ENCODE measurements at places on chromosomes 4 and X. TPM values are rescaled to one million over a fixed set of nuclear protein-coding genes. Genes with fewer than 3 reads are reported as not detected.

- no peaks in the 10 kb centered on the region for H3K36me3 ChIP-seq
- no peaks in the 10 kb centered on the region for H3K27me3 ChIP-seq
- H3K27ac ChIP-seq = no peak overlapping the region
- no peak overlapping the region for H3K4me3 ChIP-seq
Measured at GRCh38 chr4:659851-660250, 14.2 kb downstream of the ATP5ME start.

- H3K36me3 ChIP-seq = peaks cover 3% of the 10 kb centered on the region
- H3K4me3 ChIP-seq = no peak overlapping the region
- H3K4me1 ChIP-seq = peaks cover 7% of the 10 kb centered on the region
- H3K27ac ChIP-seq = no peak overlapping the region
Measured at GRCh38 chr4:139501527-139501926, 47.6 kb downstream of the RAB33B start.

DNA sequence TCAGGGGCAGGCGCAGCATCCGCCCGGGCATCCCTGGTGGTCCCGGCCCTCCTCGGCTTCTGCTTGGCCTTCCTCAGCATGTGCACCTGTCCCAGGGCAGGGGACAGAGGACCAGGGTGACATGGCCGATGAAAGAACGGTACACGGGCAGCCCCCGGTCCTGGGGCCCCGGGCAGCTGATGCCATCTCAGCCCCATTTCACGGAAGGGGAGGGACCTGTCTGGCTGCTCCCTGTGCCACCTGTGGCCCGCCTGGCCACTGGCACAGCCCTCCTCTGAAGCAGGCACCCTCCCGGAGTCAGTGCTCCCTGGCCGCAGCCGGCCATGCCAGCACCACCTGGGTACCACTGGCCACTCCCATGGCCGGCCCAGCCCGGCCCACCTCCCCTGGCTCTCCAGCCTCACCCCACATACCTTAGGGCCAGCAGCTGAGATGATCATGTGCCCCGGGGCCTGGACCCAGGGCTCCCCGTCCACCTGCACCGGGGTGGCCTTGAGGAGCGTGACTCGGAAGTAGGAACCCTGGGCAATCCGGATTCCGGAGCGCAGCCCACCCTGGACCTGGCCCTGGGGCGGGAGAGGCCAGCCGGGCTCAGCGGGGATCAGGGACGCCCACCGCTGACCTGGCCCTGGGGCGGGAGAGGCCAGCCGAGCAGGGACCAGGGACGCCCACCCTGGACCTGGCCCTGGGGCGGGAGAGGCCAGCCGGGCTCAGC, 12.6 kb downstream of the DGKQ start:
- no peaks in the 10 kb centered on the region for H3K36me3 ChIP-seq
- H3K27me3 ChIP-seq = no peaks in the 10 kb centered on the region
- DNase-seq = no peak
- no peaks in the 10 kb centered on the region for H3K4me1 ChIP-seq
- H3K4me3 ChIP-seq = no peak overlapping the region

- no peak overlapping the region for H3K4me3 ChIP-seq
- H3K27me3 ChIP-seq = no peaks in the 10 kb centered on the region
- H3K36me3 ChIP-seq = no peaks in the 10 kb centered on the region
- H3K4me1 ChIP-seq = no peaks in the 10 kb centered on the region
- no peak for DNase-seq
Measured at GRCh38 chr4:56235011-56235410, 152.3 kb downstream of the AASDH start.

DNA sequence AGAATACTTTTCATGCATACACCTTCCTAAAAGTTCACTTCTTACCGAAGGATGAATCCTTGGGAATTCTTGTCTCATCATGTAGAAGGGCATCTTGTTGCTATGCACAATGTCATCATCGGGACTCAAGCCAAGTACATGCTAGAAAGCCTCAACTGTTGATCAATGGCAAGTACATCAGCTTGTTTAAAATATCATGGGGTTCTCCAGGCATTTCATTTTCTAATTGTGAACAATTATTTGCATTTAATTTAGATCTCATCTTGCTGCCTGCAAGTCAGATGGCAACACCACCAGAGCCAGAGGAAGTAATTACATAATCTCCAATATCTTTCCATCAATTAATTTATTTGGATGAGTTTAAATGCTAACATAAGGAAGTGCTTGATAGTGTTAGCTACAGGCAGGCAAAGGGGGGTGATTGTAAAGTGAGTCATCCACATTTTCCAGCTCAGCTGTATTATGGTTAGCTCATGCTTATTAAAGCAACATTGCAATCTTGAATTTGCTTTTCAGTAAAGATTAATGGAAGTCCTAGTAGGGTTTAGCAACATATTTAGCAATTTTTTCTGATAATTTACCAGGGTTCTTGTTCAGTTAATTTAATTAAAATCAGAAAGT, 356.5 kb downstream of the CBLL2 start:
- no peaks in the 10 kb centered on the region for H3K27me3 ChIP-seq
- no peaks in the 10 kb centered on the region for H3K4me1 ChIP-seq
- no peak overlapping the region for H3K4me3 ChIP-seq
- H3K36me3 ChIP-seq = no peaks in the 10 kb centered on the region
- H3K27ac ChIP-seq = no peak overlapping the region

DNA sequence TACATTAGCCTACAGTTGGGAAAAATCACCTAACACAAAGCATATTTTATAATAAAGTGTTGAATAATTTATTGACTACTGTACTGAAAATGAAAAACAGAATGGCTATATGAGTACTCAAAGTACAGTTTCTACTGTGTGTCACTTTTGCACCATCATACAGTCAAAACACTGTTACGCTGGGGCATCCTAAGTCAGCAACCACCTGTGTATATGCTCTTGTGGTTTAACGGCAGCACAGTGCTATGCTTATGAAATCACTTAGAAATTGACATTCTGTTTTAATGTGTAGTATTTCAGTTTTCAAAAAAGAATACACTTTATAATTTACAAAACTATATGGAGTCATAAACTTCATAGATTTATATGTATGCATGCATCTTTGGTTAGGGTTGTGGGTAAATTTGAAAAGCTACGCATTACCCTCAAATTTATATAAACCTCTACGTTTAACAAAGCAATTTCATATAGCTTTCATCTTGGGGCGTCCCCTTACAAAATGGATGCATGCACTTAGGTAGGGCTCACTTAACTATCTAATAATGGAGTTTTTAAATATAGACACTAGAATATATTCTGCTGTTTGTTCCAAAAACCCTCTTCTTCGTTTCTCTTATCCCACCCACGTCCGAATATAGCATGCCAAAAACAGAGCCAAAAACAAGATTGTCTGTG, 690 bp upstream of the NEIL3 start:
- H3K36me3 ChIP-seq = no peaks in the 10 kb centered on the region
- DNase-seq = no peak
- no peak overlapping the region for H3K27ac ChIP-seq

- no peak for DNase-seq
- no peaks in the 10 kb centered on the region for H3K27me3 ChIP-seq
- H3K4me3 ChIP-seq = no peak overlapping the region
- no peak overlapping the region for H3K27ac ChIP-seq
Measured at GRCh38 chr4:26434030-26434639, 56.1 kb downstream of the CCKAR start.

DNA sequence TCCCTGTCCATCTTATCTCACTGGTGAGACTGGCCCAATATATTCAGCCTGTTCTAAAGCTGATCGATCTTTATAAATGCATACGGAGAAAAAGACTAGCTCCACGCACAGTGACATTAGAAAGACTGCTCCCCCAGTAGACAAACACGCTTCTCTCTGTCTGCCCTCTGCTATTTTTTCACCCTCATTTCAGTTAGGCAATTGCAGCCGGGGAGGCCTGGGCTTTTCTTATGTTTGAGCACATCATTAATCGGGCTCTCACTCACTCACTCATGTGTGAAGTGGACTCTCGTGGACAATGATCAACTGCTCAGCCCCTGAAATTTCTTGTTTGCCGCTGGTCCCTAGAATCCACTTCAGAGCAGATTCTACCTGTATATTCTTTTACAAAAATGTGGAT, 824.7 kb upstream of the TENM3 start:
- no peak overlapping the region for H3K27ac ChIP-seq
- H3K27me3 ChIP-seq = no peaks in the 10 kb centered on the region
- H3K4me3 ChIP-seq = no peak overlapping the region
- no peaks in the 10 kb centered on the region for H3K4me1 ChIP-seq
- no peak for DNase-seq
- no peaks in the 10 kb centered on the region for H3K36me3 ChIP-seq

DNA sequence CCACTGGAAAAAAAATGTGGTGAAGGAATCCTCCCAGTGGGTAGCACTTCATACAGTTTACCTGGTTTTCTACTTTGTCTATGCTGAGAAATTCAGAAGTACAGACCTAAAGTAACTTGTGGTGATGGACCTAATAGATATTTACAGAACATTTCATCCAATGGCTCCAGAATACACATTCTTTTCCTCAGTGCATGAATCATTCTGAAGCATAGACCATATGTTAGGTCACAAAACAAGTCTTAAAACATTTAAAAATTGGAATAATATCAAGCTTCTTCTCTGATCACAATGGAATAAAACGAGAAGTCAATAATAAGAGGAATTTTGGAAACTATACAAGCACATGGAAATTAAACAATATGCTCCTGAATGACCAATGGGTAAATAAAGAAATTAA, 450.1 kb upstream of the INTU start:
- H3K4me3 ChIP-seq = no peak overlapping the region
- no peaks in the 10 kb centered on the region for H3K36me3 ChIP-seq
- no peak overlapping the region for H3K27ac ChIP-seq
- no peaks in the 10 kb centered on the region for H3K4me1 ChIP-seq
- no peaks in the 10 kb centered on the region for H3K27me3 ChIP-seq

DNA sequence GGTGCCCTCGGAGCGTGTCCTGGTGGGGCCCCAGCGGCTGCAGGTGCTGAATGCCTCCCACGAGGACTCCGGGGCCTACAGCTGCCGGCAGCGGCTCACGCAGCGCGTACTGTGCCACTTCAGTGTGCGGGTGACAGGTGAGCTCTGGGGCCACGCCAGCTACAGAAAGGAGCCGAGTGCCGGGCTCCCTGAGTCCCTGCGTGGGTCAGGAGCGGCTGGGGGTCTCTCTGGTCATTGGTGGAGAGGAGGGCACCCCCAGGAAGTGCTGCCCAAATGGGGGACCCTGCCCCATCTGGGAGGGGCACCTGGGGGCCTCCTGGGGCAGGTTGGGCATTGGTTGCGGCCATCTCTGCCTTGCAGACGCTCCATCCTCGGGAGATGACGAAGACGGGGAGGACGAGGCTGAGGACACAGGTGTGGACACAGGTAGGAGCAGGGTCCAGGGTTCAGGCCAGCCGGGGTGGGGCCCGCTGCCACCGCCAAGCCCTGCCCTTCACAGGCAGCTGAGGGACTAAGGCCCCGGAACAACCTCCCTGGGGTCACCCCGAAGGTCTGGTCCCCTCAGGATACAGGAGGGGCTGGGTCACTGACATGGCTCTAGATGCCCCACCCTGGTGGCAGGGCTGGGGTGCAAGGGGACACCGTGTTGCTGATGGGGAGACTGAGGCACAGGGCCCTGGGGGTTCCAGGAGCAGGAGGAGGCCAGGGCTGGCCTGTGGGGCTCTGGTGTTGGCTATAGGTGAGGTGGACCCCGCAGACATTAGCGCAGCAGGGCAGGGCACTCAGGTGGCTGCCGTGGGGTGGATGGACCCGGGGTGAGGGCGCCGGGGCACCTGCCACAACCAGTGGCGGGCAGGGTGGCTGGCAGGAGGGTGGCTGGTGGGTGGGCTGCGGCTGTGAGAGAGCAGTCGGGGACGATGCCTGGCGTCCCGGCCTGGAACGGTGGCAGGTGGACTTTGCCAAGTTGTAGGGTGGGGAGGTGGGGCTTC, 6.6 kb downstream of the FGFR3 start:
- H3K27ac ChIP-seq = peak overlapping the region; percentile 72
- no peaks in the 10 kb centered on the region for H3K36me3 ChIP-seq
- DNase-seq = no peak

GRCh38 chr4:140308366-140309123, 64.9 kb upstream of the SCOC start:
- no peak overlapping the region for H3K4me3 ChIP-seq
- no peaks in the 10 kb centered on the region for H3K27me3 ChIP-seq
- H3K36me3 ChIP-seq = no peaks in the 10 kb centered on the region
- DNase-seq = no peak

ZC4H2 gene
- 6.2 TPM for total RNA-seq

UCHL1 gene
- 26.5 TPM for total RNA-seq

PCDH18 gene
- 7.9 TPM for total RNA-seq

PAGE2B gene
- not detected for total RNA-seq

ZNF182 gene
- 5.4 TPM for total RNA-seq

ITM2A gene
- 30.0 TPM for total RNA-seq

All from body of pancreas (tissue), 4 donors.